ENCODE measurements at places on chromosomes 2 and 18. TPM values are rescaled to one million over a fixed set of nuclear protein-coding genes. Genes with fewer than 3 reads are reported as not detected.

DNA sequence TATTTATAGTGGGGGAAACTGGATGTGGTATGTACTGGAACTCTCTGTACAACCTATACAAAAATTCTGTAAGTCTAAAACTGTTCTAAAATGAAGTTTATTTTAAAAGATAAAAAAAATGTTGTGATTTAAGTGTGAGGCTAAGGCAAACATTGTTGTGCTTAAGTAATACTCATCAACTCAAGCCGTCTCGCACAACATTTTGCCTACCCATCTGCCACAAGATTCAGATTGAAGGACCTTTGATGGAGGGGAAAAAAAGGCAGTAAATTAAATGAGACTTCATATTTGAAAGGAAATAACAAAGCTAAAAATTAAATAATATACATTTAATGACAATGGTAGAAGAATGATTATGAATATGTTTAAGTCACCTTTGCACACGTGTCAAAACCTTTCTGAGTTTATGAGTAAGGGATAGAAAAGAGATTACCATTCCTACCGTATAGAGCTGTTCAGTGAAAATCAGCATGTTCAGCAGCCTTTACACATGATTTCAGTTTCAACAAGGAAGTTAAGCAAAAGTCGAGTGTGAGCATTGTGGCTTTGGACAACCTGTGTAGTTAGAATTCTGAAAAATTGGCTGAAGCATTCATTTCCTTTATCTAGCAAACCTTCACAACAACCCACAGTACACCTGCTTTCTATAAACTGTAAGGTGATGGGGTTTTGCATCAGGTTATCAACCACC is 499.3 kb downstream of the IRS1 start:
- no peak for DNase-seq

DNA sequence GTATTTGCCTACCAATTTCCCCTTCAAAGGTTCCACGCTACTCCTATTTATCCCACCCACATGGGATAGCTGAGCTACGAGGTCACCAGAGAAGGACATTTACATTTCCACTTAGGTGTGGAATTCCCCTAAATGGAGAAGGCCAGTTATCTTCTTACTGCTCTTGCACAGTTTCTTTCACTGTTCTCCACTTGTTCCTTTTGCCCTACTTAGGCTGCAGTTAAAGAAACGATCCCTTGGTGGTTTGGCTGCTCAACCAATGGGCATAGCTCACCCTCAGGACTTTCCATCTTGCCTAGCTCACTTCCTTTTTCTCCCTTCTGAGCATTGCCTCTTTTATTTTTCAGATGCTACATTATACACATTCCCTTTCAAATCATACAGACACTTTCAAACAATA is 11.2 kb upstream of the NABP1 start:
- no peak for DNase-seq

DNA sequence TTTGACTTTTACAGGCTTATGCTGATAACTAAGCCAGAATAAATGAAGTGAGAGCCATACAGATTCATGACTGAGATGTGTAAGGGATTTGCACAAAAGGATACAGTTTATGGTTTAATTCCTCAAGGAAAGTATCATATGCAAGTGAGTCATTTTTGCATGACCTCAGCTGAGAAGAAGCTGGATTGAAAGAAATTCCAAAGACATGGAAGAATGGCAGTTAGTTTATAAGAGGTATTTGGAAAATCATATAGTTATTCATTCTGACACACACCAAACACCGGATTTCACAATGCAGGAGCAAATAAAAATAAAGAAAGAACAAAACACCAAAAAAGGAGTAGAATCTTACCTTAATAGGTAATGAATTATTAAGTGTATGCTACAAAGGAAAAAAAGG is 83.2 kb upstream of the RND3 start:
- no peak for DNase-seq

- no peak for DNase-seq
These were observed 476.0 kb downstream of the EIPR1 start for GRCh38 chr2:2901384-2902345.

- DNase-seq = no peak
These were observed 26.9 kb upstream of the ASAP2 start for GRCh38 chr2:9179572-9180201.

- no peak for DNase-seq
These were observed 51.7 kb downstream of the PROC start for GRCh38 chr2:127469974-127470373.

IL1A gene
- not detected for polyA plus RNA-seq

CFAP65 gene
- polyA plus RNA-seq = 1.1 TPM

GULP1 gene
- 54.2 TPM for polyA plus RNA-seq
